ENCODE measurements at places on chromosomes 3 and 15.

DNA sequence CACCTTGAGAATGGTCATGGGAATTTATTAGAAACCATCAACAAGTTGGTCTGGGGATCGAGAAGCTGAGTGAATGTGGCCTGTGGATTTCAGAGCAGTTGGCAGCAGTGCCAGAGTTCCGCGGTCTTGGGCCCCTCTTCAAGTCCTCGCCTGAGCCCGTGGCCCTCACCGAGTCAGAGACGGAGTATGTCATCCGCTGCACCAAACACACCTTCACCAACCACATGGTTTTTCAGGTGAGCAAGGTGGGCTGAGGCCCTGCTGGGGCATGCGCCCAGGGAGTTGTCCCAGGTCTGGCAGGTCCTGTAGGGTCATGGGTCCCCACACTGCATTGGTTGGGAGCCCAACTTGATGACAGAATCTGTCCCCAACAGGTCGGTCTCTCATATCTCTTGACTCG lies 7.0 kb upstream of the HMCES start:
- no peak for DNase-seq

- no peak for DNase-seq
These were observed 104.0 kb downstream of the SEMA5B start for GRCh38 chr3:122923611-122924010.

GRCh38 chr3:71986606-71987005 lies 201.7 kb upstream of the PROK2 start:
- DNase-seq = no peak

DNA sequence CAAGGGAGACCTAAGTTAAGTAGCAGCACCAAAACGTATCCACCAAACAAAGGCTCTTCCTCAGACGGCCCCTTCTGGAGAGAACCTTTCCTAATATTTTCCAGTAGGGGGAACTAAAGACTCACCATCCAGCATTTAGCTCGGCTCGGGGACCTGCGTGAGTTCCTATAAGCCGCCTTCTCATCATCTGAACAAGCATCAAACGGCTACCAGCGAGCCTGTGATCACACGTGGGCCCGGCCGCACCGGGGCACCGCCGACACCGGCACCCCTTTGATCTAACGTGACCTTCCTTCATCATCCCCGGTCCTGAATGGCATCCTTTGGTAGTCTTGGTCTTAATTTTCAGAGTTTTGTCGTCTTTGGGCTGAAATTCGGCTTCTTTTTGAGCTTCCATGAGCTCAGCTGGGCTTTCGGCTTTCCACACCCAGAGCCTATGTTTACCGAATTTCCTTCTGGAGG lies 1.4 kb upstream of the ROBO2 start:
- no peak for DNase-seq

- DNase-seq = no peak
These were observed 101.7 kb upstream of the UBP1 start for GRCh38 chr3:33541918-33542317.

DNA sequence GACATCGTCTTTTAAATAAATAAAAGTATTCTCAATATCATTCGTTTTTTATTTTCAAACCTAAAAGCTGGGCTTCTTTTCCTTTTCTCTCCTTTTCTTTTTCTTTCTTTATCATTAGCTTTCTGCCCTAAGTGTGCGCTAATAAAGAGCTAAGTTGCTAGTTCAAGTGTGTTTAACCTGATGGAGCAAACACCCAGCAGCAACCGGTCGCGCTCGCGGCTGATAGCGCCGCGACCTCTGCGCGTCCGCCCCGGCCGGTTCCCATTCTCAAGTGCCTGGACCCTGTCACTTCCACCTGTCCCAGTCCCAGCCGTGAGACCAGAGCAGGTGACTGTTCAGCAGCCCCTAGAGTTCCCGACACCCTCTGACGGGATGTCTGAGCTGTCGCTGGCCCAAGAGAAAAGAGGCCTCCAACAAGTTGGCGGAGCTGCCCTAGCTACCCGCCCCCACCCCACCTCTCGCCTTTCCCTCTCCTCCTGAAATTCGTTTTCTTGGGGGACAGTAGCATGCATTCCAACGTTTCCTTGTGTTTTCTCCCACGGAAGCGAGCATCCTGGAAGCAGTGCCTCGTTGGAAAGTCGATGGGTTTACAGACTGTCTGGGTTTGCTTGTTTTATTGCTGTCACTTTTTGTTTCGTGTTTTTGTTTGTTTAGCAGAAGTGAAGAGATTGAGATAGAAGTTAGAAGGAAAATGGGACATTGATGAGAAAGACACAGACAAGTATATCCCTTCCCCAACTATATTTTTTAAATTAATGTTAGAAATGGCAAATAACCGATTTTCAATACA lies 3.1 kb upstream of the MECOM start:
- DNase-seq = no peak

GRCh38 chr15:22224241-22224671 lies 143.9 kb downstream of the OR4M2 start:
- no peak for DNase-seq

- DNase-seq = no peak
These were observed 6.8 kb downstream of the LTK start for GRCh38 chr15:41506796-41507341.

GRCh38 chr3:19632099-19633074 lies 301.6 kb downstream of the EFHB start:
- DNase-seq = no peak

- DNase-seq = no peak
These were observed 11.6 kb downstream of the EPB42 start for GRCh38 chr15:43209059-43209824.

DNA sequence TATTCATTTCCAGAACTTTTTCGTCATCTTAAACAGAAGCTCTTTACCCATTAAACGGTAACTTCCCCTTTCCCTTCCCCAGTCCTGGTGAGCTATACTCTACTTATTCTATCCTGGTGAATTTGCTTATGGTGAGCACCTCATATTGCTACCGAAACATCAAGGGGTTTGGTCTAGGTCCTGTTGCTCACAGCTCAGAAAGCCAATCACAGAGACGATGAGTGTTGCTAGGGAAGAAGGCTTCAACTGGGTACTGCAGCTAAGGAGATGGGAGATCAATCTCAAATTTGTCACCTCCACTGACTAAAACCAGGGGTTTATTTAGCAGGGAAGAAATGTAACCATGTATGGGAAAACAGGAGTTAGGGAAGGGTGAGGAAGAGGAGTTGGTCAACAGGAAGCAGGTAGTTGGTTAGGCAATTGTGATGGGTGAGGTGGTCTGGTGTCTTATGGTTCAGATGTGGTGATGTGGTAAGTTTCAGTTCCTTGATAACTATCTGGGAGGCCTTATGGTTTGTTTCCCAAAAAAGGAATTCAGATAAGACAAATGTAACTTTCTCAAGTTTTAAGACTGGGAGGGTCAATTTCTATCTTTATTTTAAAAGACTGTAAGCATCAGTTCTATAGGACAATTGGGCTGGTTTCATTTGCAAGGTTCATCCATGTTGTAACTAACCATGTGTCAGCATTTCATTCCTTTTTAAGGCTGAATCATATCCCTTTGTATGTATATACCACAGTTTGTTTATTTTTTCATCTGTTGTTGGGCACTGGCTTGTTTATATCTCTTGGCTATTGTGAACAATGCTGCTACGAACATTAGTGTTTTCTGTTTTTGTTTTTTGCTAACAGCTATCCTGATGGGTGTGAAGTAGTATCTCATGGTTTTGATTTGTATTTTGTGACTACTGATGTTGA lies 24.3 kb downstream of the ARHGAP11B start:
- DNase-seq = no peak

DNA sequence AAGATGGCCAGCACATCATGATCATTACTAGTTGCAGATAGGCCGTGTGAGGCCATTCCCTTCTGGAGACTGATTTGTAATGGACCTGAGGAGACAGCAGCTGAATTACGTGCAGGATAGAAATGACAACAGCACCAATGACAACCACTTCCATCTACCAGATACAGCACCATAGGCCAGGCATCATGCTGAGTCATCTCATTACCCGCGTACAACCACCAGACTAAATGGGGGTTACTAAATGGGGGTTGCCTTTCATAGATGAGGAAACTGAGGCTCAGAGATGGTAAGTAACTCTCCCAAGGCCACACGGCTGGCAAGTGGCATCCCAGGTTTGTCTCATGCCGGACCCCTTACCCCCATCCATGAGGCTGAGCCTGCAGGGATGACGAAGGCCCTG lies 32.8 kb upstream of the FAM107A start:
- no peak for DNase-seq

DNA sequence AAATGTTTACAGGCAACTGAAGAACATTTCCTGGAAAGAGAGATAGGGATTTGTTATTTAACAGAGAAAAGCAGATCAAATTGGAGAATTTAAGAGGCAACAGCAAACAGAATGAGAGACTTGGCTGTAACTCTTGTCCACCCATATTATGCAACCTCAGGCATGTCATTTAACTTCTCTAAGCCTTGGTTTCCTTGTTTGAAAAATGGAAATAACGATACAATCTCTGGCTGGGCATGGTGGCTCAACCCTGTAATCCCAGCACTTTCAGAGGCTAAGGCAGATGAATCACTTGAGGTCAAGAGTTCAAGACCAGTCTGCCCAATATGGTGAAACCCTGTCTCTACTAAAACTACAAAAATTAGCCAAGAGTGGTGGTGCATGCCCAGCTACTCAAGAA lies 23.7 kb downstream of the ARRDC4 start:
- DNase-seq = no peak

DNA sequence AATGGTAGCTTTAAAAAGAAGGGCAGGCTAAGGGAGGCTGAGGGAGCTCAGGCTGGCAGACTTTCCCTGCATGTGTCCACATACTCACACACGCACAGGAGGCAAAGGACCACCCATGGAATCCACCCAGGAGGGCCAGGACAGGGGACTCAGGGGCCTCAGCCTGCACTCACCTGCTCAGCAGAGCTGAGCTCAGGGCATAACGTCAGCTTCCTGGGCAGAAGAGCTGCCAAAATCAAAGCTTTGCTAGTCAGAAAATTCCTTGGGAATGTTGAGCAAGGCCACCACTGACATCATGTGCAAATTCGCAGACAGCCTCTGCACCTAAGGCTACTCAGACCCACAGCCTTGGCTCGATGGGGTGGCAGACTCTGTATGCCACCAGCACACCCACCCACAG lies 16.4 kb upstream of the ALAS1 start:
- DNase-seq = no peak

DNA sequence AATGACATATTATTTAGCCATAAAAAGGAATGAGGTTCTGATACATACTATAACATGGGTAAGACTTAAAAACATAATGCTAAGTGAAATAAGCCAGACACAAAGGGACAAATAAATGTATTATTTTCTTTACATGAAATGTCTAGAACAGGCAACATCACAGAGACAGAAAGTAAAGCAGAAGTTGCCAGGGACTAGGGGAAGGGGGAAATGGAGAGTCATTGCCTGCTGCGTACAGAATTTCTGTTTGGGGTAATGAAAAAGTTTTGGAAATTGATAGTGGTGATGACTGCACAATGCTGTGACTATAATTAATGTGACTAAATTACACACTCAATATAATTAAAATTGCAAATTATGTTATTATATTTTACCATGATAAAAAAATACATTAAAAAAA lies 99.9 kb downstream of the ANO10 start:
- no peak for DNase-seq

DNA sequence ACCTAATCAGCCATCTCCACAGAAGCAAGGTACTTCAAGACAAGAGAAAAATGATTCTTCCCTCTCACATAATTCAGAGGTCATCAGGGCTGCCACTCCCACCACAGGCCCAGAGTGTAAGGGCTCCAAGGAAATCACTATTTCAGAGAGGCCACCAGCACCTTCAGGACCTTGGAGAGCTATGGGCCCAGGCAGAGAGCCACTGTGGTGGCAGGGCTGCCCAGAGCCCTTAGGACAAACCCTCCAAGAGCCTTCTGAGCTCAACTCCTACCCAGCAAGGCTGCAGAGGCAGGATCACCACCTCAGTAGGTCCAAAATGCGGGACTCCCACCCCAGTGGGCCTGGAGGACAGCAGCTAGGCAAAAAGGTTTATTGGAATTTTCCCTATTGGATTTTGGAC lies 17.9 kb upstream of the FAN1 start:
- no peak for DNase-seq

GRCh38 chr15:28786521-28786920 lies 61.9 kb downstream of the GOLGA6L7 start:
- no peak for DNase-seq

DNA sequence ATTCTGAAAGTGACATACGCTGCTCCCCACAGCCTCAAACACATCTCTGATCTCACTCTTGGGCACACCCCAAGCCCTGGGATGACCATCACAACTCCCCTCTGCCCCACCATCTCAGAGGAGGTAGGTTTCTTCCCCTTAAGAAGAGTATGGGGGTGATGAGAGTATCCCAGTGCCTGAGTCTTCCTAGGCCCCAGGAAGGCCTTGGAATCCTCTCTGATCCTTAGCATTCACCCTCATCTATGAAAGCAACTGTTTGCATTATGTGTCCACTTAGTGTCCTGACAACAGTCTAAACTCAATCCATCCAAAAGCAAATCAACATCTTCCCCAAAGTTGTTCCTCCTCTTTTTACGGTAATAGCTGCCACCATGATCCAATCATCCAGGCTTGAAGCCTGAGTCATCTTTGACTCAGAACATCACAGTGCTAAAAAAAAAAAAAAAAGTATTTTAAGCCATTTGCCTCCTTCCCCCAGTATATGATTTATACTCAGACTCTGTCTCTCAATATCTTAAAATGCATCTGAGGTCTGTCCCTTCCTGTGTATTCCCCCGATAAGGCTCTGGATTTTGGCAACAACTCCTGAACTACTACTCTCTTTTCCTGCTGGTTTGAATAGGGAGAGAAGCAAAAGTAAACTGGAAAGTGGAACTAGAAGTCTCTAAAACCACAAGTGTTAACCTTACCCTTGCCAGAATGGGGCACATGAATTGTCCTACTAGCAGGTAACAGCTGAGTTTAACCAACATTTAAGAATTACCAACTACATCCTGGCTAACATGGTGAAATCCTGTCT lies 22.5 kb downstream of the POPDC2 start:
- DNase-seq = no peak

GRCh38 chr3:12483410-12483809 lies 870 bp upstream of the TSEN2 start:
- DNase-seq = no peak

DNA sequence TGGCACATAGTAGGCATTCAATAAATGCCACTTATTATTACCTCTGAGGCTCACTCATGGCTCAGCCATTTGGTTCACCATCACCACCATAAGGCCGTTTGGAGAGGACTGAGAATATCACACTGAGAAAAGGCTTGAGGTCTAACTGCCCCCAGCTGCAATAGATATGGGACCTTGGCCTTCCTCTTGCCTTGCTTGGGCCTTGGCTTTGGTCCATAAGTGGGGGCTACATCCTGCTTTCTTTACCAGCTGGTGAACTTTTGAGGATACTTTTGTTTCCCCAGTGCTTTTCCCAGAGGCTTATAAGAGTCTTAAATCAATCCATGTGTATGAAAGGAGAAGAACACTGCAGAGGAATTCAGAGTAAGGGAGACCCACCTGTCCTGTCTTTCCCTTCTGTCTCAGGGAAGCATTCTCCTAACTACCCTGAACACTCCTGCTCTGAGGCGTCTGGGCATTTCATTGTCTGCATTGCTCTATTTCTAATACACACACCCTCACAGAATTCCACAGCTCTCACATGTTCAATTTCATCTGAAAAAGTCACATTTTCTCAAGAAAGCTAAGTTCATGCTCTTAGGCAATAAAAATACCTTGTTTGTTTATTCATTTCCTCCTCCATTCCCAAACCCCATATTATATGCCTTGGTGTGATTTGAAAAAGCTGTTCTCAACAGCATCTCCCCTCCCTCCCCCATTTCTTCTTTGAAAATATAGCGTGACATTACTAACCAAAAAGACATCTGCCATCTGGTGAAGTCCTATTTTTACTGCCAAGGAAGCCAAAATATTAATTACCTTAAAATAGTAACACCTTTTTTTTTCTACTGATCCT lies 22.5 kb upstream of the KCNMB2 start:
- DNase-seq = no peak
